NCI-H187 treated with DMSO at 0.1 percent for 48 hours (cell line): ENCODE measurements at places on chromosomes 1 and 21.

DNA sequence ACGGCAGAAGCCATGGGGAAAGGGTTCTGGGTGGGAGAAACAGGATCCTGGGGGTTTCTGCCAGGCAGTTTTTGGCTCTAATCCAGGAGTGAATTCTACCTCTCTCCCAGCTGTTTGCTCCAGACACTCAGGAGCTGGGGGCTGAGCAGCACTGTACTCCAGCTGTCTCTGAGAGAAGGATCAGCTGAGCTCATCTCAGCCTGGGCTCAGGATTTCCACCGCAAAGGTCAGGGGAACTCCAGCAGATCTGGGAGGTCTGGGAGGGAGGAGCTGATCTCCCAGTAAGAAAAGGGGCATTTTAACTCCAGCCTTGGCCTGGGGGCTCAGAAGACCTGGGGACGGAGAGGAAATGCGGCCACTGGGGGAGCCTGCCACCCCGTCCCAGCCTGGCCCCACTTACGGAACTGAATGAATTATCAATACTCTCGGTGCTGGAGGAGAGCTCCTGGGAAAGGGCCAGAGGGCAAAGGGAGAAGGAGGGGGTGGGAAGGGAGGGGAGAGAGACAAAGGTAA, 17.3 kb downstream of the PI4KB start:
- DNase-seq = no peak

DNA sequence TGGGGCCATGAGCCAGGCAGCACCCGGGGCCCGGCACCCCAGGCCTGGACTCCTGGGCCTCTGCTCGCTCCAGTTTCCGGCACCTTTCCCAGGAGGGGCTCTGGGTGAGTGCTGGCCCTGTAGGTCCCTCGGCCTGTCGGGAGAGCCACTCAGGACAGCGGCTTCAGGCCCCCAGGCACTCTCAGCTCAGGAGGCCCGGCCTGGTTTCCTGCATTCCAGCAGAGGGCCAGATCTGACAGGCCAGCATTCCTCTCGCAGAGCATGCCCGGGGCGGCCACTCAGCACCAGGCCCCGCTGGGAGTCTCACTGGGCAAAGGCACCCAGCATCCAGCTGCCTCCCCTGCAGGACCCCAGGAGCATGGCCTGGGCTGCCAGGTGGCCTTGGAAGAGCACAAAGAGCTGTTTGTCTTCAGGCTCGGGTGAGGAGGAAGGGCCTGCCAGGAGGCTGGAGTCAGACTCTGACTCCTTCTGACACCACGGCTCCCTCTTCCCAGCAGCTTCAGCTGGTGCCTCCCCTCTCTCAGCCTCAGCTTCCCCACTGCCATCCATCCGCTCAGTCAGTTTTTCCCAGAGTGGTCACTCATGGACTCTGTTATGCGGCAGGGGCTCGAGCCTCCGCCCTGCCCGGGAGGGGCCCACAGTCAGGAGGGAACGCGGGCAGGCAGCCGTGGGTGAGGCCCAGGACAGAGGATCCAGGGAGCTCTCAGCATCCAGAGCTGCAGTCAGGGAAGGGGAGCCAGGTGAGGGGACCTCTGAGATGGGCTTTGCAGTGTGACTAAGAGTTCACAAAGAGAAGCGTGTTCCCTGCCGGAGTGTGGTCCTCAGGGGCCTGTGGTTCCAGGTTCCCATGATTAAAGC, 51.7 kb downstream of the WNT9A start:
- no peak for DNase-seq

DNA sequence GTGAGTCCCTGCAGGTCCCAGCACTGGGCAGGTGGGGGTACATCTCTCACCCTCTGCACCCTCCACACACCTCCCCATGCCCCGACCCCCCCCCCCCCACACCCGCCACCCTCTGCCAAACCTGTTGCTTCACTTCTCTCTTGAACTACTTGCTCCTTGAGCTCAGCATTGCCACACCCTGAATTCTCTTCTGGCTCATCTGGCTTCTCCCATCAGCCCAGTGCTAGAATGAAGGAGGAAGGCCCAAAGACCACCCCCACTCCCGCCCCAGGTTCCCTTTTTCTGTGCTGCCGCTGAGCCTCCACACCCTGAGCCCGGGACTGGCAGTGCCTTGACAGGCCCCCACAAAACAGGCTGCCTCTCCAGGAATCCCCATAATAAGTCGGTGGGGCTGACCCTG, 6.4 kb upstream of the TNNI1 start:
- no peak for DNase-seq

- no peak for DNase-seq
These were observed 95.9 kb downstream of the GLUL start for GRCh38 chr1:182295697-182296096.

- no peak for DNase-seq
These were observed 5.3 kb downstream of the C1orf116 start for GRCh38 chr1:207027206-207027777.

DNA sequence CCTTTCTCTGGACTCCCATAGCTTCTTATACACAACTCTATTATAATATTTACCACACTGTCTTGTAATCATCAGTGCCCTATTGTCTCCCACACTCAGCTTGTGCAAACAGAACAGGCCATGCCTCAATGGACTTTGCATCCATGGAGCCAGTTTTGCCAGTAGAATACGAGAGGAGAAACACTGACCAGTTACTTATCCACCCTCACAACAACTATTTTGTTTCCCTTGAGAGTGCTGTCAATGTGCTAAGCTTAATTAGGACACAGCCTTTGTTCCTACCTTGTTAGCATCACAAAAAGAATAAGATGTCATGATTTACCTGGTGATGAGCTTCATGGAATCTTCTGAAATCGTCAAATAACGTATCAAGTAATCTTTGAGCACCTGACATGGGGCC, 18.1 kb upstream of the LRRC52 start:
- DNase-seq = no peak

GRCh38 chr21:28518630-28519029, 474.0 kb downstream of the LTN1 start:
- no peak for DNase-seq

GRCh38 chr21:43639470-43640353, 19.6 kb downstream of the HSF2BP start:
- DNase-seq = no peak

DNA sequence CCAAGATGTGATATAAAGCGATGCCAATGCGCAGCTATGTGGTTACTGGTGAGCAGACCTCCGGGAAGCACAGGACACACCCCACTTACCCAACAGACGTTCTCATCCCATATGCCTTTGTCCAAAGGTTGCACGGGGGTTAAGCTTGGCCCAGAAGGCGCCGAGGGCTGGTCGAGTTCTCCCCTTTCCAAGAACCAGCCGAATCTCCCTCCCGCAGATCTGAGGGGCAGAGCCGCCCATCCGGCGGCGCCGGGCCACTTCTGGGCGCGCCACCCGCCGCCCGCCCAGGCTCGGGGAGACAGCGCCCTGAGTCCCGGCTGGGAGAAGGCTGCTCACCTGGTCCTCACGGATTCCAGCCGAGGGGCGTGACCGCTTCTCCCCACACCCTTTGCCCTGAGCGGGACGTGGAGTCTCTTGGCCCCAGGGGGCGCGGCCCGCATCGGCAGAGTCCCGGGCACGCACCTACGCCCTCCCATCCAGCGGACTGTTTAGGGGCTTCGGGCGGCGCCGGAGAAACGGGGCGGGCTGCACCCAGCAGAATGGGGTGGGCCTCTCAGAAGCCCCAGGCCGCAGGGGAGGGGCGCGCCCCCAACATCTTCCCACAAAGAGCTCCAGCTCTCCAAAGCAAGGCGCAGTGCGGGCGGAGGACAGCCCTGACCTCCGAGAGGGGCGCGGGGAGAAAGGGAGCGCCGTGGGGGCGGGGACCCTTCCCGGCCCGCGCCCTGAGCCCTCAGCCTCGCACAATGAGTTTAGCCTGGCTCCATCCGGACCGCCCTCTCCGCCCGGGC, 615 bp downstream of the GPR161 start:
- no peak for DNase-seq

GRCh38 chr1:21910558-21911204, 26.4 kb downstream of the HSPG2 start:
- DNase-seq = no peak

DNA sequence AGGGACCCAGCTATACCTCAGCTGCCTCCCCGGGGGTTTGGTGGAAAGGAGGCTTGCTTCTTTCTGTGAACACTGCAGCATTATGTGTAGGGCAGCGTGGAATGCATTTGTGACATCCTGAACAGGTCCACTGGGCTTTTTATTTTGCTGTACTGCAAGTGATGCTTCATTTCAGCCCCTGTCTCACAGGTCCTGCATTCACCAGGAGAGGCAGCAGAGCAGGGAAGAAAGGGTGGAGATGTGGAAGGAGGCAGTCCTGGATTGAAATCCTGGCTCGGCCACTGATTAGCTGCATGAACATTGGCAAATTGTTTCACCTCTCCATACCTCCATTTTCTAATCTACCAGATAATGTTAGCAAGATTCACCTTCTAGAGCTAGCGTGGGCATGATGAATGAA, 77.9 kb upstream of the ZBTB18 start:
- no peak for DNase-seq

GRCh38 chr21:39085843-39086405, 97.3 kb downstream of the PSMG1 start:
- DNase-seq = no peak

- DNase-seq = no peak
These were observed 4.0 kb upstream of the ASPM start for GRCh38 chr1:197150336-197151005.

GRCh38 chr1:186678155-186678554, 2.1 kb downstream of the PTGS2 start:
- DNase-seq = no peak

GRCh38 chr1:61186753-61187152, 104.4 kb downstream of the NFIA start:
- DNase-seq = no peak

DNA sequence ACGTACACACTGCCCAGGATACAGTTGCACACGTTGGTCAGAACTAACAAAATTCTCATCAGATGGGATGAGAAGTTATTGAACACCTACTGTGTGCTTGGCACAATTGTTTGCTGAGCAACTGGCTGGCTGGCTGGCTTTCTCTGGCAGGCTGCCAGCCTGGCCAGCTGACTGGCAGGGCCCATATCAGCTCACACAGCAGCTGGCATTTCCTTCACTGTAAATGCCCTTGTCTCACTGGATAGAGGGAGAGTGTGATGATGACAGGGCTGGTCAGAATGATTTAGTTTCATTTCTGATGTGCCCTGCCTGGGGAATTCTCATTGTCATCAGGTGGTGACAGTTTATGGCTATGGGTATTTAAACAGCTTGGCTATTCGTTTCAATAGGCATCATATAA, 15.8 kb downstream of the CAMK2N1 start:
- DNase-seq = no peak

GRCh38 chr1:198620951-198621824, 17.7 kb upstream of the PTPRC start:
- no peak for DNase-seq

DNA sequence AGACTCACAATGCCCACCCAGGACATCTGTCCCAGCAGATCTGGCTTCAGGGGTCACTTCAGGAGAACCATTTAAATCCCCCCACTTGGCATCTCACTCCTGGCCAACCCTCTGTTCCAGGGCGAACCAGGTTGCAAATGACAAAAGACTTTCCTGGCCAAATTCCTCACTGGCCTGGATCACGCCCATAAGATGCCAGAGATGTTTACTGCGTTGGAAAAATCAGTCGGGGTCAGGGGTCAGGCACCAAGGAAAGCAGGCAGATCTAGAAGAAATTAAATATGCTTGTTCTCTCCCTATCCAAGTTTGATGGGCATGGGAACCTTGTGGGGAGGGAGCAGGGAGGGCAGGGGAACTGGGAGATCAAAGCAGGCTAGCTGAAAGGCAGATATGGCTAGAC, 14.6 kb upstream of the AGTRAP start:
- no peak for DNase-seq

GRCh38 chr1:6347641-6348487, 45.7 kb downstream of the ACOT7 start:
- no peak for DNase-seq
